Mesothelial cell of epicardium (in vitro differentiated cells): ENCODE measurements at places on chromosomes 7 and 10.
A peak's percentile ranks its signal among the peaks of the same experiment; 100 is the strongest.

DNA sequence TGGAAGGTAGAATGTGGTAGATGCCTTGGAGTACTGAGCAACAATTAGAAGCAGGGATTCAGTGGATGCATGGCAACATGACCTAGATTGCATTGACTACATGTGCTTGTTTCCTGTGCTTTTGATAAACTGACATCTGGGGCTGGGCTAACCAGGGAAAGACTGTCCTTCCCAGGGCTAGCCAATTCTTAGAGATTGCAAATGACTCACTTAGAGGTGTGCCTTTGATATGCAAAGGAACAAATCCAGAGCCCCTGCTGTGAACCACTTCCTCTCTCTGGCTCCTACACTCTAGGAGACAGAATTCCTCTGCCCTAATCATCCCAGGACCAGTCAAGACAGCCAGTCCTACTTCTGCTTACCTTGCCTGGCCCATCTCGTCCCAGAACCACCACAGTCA lies 651.5 kb downstream of the LRMDA start:
- no peak for DNase-seq

DNA sequence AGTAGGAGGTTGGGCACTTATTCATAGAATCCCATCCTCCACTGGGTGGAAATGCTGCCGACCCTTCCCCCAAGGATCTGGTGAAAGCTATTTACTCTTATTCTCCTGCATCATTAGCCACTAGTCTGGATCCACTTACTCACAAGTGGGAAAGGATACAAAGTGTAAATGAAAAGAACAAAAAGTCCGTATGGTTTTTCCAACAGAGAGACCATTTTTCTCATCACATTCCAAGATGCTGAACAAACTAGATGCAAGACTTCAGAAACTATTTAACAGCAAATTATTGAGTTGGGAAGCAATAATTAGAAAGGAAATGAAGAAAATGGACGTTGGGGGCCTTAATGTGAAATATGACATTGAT lies 242.4 kb upstream of the GLI3 start:
- DNase-seq = no peak

DNA sequence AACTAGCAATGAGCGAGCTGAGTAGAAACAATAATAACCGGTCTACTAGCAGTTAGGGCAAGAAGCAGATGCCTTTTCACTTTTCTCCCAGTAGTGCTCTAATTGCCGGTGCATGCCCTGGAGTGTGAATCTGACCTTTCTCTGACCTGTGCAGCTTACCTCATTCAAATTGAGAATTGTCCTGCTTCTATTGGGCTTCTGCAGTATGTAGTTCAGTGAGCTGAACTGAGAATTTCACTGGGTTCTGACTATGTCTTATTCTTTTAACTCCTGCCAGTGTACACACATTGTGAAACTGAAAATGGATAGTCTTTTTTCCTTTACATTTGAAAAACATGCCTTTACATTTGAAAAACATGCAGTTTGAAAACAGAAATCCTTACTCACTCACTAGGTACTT lies 157.9 kb upstream of the GRM3 start:
- no peak for DNase-seq

DNA sequence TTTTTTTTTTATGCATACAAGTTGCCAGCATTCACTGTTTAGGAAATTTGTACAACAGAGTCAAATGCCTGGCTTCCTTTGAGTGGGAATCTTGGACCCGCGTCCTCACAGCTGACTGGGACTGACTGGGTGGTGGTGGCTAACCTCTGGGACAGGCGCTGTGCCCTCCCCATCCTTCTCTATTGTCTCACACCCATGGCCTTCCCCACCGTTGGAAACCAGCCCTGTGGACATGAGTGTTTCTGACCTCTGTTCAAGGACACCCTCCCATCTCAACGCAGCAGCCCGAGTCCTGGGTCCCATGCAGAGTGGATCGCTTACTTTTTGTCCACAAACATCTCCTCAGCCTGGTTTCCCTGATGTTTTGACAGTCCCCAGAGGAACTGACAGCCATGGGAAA lies 125.1 kb upstream of the PPIF start:
- no peak for DNase-seq

- no peak for DNase-seq
These were observed 69.9 kb downstream of the INPP5A start for GRCh38 chr10:132607491-132607890.

DNA sequence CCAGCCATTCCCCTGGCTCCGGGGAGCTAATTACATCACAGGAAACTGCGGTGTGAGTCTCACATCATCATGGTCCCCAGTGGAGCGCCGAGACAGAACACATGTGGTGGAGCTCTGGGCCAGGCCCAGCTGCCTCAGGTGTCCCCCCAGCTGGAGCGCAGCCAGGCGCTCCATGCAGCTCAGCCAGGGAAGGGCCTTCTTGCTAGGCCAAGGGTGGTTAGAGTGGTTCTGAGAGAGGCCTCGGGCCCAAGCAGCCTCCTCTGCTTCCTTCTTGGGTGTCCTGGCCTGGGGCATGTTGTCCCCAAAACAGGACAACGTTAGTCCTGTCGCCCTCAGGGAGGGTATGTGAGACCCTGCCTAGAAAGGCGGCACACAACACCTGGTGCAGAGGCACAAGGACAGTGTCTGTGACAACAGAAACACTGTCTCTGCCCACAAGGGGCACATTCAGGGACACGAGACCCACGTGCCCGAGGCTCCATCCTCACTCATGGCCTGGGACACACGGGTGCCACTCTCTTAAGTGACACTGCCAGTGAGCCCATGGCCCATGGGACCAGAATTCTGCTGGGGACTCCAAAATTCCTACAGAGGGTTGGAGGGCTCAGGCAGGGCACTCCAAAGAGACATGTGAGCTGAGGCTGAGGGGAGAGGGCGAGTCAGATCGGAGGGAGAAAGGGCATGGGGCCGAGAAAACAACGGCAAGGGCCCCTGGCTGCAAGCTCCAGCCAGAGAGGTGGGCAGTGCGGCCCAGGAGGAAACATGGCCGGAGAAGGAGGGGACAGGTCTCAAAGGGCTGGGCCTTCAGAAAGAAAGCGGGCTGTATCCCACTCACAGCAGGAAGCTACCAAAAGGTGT lies 37.0 kb upstream of the RET start:
- DNase-seq = peak; percentile 8

- no peak for DNase-seq
These were observed 4.8 kb downstream of the DOCK4 start for GRCh38 chr7:112201411-112201810.

DNA sequence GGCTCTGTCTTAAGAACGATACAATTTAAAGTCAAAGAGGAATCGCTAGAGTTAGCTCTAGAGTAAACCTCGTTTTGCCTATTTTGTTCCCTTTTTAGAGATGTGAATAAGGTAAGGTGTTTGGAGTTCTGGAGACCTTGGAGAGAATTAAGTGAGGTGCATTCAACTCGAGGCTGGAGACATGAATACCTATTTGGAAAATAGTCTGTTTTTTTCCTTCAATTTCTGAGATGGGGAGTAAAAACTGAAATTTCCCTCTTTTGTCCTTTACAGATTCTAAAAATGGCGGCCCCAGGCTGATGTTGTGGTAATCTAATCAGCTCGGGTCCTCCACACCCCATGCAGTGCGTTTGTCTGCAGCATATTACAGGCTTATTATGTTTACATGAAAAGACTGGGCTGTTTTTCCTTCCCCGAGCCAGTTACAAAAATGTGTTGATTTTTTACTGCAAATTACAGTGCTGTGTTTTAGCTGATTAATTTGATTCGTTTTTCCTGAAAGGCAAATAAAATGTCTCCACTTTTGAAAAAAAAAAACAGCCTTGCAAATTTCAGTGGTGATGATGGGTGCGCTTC lies 1.5 kb downstream of the KMT2E start:
- DNase-seq = no peak

GRCh38 chr7:15236952-15237351 lies 324.9 kb downstream of the AGMO start:
- no peak for DNase-seq

GRCh38 chr7:47153058-47153457 lies 428.9 kb downstream of the TNS3 start:
- no peak for DNase-seq

DNA sequence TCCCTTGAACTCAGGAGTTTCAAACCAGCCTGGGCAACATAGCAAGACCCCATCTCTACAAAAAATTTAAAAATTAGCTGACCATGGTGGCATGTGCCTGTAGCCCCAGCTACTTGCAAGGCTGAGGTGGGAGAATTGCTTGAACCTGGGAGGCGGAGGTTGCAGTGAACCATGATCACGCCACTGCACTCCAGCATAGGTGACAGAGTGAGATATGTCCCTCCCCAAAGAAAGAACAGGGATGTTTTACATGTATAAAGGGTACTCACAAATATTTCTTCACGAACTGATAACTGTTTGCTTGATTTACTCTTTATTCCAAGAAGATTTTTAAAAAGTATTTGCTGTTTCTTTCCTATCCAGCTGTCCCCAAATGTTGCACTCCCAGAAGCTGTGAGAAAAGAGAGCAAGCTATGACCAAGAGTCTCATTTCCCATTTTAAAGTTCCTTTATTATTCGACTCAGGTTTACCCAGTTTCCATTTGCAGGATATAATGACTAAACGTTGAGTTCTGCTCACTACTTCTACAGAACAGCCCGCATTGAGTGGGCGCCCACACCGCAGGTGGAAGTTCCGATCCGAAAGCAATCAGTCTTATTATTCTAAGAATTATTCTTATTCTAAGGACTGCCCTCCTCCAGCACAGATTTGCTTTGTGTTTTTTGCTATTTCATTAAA lies 90.7 kb downstream of the APBB1IP start:
- DNase-seq = no peak

DNA sequence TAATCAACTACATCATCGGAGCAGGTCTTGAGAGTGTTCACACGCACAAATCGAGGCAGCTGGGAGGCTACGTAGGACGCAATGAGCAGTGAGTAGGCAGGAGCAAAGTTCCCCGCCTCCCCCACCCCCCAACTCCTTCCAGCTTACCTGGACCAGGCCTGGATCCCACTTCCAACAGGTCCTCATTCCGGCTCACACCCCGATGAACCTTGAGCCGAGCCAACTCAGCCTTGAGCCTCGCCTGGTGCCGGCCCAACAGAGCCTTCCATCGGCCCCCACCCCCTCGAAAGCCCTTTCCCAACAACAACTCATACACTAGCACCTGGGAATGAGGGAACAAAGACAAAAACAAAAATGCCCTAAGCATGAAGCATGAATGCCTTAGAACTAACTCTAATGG lies 1.2 kb downstream of the NSUN5 start:
- no peak for DNase-seq

GRCh38 chr7:132030086-132030568 lies 473.7 kb upstream of the PODXL start:
- DNase-seq = peak; percentile 47

GRCh38 chr7:114364151-114364550 lies 50.5 kb upstream of the FOXP2 start:
- no peak for DNase-seq

DNA sequence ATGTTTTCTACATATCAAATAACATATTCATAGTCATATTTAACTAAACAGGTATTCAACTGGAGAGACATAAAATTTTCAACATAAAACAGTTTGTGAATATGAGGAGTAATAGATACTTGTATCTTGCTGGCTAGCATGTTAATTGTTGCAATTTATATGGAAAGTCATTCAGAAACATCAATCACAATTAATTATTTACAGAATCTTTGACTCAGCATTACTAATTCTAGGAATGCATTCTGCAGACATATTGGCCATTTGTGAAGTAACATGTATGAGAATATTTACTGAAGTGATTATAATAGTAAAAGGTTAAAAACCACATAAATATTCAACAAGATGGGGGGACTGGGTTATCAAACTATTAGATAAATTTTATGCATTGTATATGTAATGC lies 203.7 kb downstream of the TSPAN12 start:
- DNase-seq = no peak

- DNase-seq = no peak
These were observed 59.0 kb downstream of the BUB3 start for GRCh38 chr10:123213192-123213591.

- DNase-seq = no peak
These were observed 603.4 kb downstream of the KCNMA1 start for GRCh38 chr10:77034240-77034639.

DNA sequence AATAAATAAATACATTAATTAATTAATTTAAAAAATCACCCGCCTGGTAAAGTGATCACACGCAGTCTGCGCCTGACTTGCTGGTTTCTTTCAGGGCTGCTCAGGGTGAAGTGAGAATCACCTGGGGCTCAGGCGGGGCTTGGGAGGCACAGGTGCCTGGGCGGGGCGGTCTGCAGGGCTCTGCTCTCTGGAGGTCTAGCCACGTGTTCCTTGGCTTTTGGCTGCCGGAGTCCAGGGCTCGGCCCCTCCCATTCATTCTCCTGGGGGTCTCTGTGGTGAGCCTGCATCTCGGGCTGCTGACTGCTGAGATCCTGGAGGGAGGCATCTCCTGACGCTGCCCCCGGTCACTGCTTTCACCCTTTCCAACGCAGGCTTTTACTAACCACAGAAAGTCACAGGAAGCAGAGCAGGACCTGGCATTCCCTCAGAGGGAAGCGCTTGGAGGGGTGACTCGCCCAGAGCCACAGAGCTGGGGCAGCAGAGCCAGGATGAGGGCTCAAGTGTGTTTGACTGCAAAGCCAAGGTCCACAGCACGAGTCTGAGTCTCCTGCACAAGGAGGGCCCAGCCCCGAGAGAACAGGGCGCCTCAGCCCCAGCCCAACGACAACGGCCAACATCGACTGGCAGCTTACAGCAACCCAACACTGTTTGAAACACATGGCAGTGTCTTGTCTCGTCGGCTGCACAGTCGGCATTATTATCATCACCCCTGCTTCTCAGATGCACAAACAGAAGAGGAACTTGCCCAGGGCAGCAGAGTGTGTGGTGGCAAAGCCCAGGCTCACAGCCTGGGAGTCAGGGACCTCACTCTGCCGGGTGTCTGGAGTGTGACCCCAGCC lies 22.4 kb upstream of the MNX1 start:
- no peak for DNase-seq

DNA sequence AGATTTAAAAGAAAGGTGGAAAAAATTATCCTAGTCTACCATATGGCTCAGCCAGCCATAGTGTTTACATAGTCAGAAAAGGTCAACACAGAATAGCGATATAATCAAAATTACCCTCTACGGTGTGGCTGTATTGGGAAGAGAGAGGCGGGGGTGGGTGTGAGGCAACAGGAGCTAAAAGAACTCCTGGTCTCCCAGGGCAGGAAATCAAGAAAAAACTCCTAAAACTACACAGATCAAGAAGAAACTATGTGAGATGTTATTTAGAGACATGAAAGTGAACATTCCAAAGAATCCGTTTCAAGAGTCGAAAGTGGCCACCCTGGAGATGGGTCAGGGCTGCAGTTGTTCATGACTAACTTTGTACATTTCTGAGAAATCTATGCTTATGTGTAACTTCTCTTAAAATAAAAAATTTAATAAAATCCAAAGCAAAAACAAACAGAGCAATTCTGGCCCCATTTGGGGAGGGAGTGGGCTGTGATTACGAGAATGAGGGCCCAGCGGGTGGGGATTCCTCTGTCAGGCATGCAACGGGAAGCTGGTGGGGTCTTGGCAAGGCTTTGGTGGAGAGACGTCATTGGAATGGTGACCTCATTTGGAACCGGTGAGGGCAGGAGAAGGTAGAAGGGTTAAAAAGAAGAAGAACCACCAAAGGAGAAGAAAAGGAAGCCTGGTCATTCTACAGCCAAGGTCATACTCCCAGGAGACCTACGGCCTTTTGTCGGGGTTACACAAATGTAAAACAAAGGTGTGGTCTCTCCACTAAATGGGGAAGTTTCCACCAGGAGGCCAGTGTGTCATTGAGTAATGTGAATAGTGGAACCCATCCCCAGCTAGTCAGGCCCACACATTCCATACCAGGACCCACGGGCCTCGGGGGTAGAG lies 71.2 kb upstream of the DUSP5 start:
- DNase-seq = no peak

- no peak for DNase-seq
These were observed 3.9 kb downstream of the FMC1 start for GRCh38 chr7:139345042-139345441.
